SJSA1 (cell line): ENCODE measurements at places on chromosomes 2 and 18.

DNA sequence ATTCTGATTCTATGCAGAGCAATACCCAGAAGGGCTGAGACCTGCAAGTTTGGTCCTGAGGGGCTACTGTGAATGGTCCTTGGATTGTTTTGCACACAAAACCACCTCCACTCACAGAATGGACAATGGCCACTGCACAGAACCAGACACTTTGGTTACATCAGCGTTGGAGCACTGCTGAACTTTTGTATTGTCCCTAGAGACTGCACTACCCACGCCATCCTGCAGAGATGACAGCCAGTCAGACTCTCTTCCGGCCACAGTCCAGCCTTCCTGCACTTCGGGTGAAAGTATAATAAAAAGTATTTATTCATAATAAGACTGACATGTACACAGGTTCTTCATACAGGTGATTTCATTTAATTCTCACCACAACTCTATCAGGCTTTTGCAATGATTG is 35.7 kb downstream of the CELF4 start:
- DNase-seq = no peak

DNA sequence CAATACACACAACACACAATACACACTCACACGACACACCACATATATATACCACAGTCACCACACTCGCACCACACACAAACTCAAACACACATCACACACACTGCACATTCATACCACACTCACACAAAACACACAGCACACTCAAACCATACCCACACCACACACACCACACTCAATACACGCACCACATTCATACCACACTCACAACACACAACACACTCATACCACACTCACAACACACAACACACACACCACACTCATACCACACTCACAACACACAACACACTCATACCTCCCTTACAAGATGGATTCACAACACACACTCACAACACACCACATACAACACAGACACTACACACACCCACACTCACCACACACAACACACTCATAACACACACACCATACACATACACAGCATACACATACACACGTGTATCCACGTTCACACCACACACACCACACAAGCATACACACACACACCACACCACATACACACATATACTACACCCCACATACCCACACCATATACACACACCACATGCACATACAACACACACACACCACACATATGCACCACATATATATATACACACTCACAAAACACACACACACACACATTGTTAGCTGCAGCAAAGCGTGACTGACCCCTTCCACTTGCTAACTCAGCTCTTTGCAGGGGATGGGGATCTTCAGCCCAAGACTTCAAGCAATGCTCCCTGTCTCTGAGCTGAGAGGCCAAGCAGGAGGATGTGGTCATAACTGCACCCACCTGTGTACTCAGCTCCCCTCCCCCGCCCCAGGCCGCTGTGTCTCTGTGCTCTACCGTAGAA is 59.0 kb downstream of the SDC1 start:
- DNase-seq = peak; percentile 45

DNA sequence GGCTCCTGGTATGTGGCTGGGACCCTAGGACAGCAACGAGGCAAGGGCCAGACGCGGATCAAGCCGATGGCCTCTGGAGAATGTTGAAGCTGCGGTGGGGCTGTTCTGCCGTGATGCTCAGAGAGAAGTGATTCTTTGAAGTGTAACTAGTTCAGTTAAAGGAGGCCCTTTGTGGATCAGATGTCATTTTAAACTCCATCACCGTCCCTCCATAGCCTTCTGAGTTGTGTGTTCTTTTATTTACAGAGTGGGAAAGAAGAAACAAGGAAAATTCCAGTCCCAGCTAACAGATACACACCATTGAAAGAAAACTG is 403 bp downstream of the PNO1 start:
- no peak for DNase-seq

DNA sequence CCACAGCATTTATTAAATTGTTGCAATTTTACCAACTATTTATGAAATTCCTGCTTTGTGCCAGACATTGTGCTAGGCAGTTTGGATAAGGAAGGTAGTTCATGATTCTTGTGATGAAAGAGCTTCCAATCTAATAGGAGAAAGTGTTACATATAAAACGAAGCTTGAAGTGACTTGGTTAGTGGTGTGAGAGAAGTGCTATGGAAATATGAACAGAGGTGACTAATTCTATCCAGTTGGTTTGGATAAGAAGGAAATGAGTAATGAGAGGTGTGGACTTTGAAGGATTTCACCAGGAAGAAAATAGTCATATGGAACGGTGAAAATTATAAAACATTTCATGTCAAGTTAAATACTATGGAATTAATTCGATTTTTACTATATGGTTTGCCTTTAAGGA is 48.6 kb downstream of the EML6 start:
- DNase-seq = peak; percentile 15

- no peak for DNase-seq
These were observed 20.1 kb upstream of the SELENOI start for GRCh38 chr2:26325851-26326250.

DNA sequence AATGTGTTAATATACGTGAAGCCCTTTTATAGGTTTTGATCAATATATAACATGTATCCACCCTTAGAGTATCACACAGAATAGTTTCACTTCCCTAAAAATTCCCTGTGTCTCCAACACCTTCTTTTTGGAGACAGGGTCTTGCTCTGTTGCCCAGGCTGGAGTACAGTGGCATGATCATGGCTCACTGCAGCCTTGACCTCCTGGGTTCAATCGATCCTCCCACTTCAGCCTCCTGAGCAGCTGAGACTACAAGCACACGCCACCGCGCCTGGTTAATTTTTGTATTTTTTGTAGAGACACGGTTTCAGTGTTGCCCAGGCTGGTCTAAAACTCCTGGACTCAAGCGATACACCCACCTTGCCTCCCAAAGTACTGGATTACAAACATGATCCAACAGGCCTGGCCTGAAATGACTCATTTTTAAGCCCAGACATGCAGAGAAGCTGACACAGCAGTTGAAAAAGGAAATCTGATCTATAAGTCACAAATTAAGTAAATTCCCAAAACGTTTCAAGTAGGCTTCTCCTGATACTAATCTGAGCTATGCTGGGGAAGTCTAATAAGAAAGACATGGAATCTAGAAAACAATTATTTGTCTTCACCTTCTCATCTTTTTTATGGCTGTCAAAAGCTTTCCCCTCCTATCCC is 2.9 kb downstream of the DUSP11 start:
- DNase-seq = no peak

GRCh38 chr2:218406209-218406948 is 6.7 kb downstream of the CTDSP1 start:
- peak; percentile 89 for DNase-seq

DNA sequence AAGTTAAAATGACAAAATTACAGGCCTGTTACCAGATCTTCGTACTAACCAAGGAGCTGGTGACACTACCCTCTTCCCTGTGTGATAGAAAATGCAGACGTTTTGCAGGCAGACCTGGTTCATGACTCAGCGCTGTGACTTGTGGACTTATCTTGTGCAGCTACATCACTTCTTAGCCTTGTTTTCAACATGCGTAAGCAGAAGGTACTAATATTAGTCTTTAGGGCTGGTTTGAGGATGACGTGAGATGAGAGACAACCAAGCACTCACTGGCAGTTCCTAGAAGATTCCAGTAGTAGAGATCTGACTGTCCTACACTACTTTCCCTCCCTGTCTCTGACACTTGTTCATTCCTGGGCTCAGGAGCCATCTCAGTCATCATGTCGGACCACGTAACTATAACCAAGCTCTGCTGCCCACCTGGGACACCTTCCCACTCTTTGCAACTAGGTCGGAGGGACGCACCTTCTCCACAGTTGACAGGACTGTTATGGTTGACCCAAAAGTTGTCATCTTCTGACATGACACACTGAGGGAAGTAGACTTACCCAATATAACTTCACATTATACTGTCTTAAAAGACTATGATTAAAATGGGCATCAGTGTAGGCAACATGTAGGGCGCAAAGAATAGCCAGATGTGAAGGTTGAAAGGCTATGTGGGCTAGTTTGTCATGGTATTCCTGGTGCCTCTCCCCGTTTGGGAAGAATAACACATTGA is 64.8 kb downstream of the TNFRSF11A start:
- no peak for DNase-seq

GRCh38 chr2:102839668-102840388 is 78.0 kb downstream of the TMEM182 start:
- peak; percentile 31 for DNase-seq

GRCh38 chr18:44895176-44895798 is 214.6 kb downstream of the SETBP1 start:
- peak; percentile 49 for DNase-seq

- DNase-seq = no peak
These were observed 36.5 kb downstream of the BCL2L11 start for GRCh38 chr2:111157071-111157661.

DNA sequence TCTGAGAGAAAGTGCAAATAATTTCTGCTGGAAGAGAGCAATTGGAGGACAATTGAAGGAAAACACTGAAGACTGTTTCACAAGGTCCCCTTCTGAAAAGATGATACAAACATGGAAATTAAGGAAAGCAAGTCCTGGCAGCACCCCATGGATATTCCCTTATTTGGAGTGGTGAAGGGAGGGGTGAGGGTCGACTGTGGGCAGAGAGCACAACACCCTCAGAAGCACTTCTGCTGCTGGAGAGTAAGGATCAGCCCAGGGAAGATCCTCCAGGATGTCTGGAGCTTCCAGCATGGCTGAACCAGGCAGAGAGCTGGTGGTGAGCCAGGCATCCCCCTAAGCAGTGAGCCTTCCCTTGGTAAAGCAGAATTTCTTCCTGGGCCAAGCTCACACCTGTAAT is 54.7 kb downstream of the LINC00305 start:
- no peak for DNase-seq

DNA sequence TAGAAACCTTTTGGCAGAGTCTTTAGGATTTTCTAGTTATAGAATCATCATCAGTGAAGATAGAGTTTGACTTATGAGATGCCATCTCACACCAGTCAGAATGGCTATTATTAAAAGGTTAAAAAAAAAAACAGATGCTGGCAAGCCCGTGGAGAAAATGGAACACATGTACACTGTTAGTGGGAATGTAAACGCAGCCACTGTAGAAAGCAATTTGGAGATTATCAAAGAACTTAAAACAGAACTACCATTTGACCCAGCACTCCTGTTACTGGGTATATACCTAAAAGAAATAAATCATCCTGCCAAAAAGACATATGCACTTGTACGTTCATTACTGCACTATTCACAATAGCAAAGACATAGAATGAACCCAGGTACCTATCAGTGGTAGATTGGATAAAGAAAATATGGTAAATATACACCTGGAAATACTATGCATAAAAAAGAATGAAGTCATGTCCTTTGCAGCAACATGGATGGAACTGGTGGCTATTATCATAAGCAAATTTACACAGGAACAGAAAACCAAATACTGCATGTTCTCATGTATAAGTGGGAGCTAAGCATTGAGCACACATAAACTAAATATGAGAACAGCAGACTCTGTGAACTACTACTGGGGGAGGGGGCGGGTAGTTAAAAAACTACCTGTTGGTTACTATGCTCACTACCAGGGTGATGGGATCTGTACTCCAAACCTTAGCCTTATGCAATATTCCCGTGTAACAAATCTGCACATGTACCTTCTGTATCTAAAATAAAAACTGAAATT is 279.0 kb downstream of the KIAA1328 start:
- DNase-seq = no peak

DNA sequence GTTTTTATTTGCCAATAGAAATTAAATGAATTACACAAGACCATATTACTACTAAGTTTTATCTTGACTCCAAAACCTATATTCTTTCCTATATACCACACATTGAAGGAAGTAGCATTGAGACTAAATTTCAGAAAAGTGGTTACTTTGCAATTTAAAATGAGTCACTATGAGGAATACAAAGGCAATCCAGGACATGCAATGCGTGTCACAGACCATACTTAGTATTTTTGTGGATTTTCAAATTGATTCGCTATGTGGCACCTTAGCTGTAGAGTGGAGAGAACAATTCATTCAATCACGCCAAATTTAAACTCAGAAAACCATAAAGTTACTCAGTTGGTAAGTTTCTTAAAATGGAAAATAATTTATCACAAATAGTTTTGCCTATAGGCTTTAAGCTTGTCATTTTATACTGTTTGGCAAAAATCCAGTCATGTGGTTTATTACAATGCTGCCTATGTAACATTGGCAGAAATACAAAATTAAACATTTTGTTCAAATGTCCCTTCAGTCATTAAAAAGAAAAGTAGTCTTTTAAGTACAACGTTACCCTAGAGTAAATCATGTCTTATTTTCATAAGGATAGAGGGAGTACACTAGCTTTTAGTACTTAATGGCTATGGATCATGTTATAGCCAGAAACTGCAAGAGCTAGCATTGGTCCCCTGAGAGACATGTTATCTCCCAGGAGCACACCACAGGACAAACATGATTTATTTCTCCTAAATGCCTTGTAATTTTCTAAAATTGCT is 222.8 kb upstream of the CDH7 start:
- DNase-seq = no peak

- DNase-seq = no peak
These were observed 823 bp upstream of the GORASP2 start for GRCh38 chr2:170928036-170928823.

GRCh38 chr18:1581581-1581980 is 676.9 kb downstream of the ADCYAP1 start:
- DNase-seq = no peak

GRCh38 chr2:104804148-104804890 is 49.6 kb upstream of the POU3F3 start:
- DNase-seq = no peak
